ENCODE measurements at places on chromosomes 6 and 20. TPM values are rescaled to one million over a fixed set of nuclear protein-coding genes. Genes with fewer than 3 reads are reported as not detected.

DNA sequence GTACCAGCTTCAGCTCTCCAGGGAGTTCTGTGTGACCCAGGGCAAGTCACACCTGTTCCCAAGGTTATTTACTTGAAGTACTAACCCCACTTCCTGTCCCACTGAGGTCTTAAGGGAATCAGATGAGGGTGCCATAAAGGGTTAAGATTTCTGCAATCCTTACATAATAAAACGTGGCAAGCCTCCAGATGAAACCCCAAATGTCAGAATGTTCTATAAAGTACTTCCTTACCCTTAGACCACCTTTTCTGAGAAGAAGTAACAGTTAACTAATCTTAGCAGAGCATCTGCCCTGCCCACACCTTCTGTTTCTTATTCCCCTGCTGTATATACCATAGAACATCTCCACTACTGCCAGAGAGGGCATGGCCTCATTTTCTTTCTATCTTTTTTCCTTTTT, 6.0 kb upstream of the AVP start:
- no peak for DNase-seq

DNA sequence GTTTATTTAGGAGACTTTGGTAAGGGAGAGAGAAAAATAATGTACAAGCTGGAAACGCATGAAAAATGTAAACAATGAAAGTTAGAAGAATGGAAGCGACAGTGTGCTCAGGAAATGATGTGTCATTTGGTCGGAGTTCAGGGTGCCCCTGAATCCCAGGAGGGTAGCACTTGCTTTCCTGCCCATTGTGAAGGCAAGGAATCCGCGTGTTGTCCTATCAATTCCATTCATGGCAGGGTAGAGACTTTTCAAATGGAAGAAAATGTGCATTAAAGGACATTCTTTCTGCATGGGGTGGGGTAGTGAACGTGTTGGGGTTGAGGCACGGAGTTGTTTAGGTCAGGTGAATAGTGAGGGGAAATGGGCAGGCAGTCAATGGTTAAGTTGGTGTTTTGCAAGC, 33.7 kb downstream of the GCNT2 start:
- no peak for DNase-seq

DNA sequence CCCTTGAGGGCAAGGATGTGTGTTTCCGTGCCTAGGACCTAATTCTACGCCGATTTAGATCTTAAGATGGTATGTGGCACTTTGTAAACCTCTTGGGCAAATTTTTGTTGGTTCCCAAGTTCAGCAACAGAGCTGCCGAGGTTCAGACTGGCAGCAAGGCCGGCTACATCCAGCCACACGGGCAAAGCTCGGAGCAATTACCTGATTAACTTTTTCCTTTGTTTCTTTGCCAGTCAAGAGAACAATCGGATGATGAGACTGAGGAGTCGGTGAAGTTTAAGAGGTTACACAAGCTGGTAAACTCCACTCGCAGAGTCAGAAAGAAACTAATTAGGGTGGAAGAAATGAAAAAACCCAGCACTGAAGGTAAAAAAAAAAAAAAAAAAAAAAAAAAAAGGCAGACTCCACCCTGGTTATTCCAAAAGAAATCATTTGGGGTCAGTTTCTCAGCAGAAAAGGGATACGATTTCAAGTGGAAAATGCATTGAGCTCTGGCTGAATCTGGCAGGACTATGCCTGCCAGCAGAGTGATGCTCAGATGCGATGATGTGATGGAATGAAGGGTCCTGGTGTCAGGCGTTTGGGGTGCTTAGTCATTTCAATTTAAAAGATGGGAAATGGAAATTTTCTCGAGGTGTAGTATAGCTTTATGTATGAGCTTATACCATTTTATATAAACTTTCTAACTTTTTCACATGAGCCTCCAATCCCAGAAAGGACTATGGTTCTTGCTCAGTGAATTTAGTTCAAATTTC, 171.6 kb downstream of the SASH1 start:
- DNase-seq: no peak

DNA sequence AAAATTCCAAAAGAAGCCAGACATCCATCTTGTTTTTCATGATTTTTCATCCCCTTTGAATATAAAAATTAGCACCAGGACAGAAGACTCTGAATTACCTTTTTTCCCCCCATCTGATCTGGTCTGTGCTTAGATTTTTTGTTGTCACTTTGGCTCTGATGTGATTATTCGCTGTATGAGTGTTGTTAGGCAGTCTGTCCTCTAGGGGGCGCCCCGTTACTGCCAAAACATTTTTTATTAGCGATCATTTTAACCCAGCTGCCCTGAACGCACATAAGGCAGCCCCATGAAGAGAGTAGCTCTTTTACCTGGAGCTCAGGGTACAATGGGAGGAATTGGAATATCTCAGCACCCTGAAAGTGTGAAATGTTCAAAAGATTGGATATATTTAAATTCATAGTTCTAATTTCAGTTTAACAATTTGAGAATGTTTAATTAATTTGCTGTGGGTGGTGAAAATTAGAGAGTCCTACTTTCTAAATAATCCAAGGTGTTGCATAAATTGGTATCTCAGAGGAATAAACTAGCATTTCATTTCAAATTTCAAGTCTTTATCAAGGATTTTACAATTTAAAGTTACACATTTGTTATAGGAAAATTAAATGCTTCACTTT, 60.8 kb downstream of the PRPH2 start:
- peak; percentile 68 for DNase-seq

DNA sequence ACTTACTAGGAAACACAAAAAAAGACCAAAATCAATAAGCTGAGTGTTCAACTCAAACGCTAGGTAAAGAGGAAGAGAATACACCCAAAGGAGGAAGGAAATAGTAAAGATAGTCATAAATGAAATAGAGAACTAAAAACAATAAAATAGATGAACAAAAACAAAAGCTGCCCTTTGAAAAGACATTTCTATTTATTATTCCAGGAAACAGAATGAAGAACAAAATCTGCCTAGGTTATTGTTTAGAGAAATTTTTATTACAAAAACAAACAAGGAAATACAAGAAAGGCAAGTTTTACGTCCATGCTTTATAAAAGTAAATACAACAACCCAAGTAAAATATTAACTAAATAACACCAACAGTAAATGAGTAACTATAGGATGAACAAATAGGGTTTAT, 20.1 kb downstream of the HLA-DMB start:
- no peak for DNase-seq

DNA sequence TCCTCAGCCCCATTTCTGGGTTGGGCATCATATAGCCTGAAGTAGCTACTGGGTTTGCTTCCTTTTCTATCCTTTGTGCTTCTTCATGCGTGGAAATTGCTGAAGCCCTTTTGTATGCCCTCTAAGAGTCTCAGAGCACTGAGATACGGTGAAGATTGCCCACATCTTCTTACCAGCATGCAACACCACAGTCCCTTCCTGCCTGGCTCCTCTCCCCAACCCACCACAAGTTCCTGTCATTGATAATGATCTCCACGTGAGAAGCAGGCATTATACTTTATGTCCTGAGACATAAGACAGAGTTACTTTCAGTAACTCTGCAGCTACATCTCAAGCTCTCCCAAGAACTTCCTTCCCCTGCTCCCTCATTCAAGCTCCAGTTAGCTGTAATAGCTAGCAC, 15.8 kb upstream of the PLCB4 start:
- DNase-seq: no peak

GRCh38 chr6:4687989-4688947, 87.9 kb upstream of the CDYL start:
- DNase-seq: no peak

DNA sequence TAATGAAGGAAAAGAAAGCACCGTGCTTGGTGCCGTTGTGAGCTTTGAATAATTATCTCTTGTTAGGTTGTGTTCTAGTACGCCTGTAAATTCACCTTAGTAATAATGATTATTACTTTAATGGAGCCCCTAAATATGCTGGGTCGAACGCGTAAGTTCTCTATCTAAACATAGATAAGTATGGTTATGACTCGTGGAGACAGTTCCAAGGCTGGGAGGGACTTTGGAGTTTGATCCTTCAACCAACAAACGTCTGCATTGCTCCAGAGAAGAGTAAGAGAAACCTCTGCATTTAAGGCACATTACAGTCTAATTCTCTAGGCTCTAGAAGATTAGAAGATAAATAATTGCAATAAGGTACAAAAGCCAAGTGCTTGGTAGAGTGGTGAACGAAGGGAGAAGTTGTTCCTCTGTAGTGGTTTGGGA, 514 bp downstream of the ACOT13 start:
- no peak for DNase-seq

GRCh38 chr6:170151804-170152123, 139.1 kb downstream of the DLL1 start:
- no peak for DNase-seq

DNA sequence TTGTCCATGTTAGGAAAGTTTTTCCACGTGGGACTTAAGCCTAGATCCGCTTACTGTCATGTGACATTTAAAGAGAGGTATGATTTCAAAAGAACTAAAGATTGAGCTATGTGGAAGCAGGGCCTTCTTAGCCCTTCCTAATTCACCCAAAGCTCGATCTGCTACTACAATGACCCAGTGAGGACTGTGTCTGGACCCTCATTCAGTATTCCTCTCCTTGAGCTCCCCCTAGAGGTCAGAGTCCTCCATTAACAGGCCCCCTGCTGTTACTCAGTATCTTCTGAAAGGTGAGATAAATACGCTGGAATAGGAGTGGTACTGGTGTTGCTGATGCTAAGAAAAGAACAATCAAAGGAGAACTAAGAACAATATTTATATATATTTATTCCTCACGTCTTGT, 414.0 kb downstream of the GJA1 start:
- peak; percentile 59 for DNase-seq

DNA sequence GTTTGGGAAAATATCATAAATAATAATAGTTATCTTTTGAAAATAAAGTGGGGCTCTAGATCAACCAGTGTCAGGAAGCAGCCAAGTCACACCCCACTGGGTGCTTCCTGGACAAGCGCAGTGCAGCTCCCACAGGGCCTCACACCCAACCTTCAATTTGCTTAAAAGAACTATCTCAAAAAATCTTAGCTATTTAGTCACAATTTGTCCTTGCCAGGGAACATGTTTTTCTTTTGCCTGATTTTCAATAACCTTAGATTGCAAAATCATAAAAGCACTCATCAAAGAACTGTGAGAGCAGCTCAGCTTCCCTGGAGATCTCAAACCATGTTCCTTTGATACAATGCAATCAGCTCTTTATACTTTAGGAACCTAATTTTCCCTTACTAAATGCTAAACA, 1.6 kb upstream of the NCOA7 start:
- DNase-seq: no peak

- no peak for DNase-seq
Observed at GRCh38 chr6:161080263-161080970, 88.8 kb downstream of the MAP3K4 start.

DNA sequence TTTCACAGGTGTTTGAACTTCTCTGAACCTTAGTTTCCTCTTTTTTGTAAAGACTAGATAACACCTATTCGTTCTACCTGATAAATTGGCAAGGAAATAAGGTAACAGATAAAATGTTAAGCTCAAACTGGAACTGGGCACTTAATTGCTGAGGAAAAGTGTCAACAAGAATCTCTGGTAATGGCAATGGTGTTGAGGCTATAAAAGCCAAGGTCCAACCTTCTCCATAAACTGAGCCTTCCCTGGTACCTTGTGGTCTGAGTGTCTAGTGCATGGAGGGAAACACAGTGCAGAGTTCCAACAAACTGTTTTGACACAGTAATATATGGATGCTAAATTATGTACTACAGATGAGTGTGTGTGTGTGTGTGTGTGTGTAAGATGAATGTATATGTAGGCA, 33.4 kb upstream of the GSTA4 start:
- no peak for DNase-seq

DNA sequence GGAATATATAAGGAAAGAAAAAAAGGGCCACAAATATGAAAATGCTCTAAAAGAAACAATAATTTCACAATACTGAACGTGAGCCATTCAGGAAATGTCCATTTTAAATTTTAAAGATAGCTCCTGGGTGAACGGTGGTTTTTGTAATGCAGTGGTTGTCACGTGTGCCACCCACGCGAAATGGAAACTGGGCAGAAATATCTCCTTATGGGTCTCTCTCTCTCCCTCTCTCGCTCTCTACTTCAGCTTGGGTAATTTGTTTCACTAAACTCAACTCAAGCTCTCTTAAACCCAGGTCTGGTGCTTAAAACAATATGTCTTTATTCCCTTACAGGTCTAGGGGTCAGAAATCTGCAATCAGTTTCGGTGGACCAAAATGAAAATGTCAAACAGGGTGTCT, 150.8 kb downstream of the OR2B2 start:
- DNase-seq: no peak

- no peak for DNase-seq
Observed at GRCh38 chr6:16204653-16205376, 33.6 kb upstream of the GMPR start.

Gene BEND6
- 4.6 TPM for polyA plus RNA-seq

Gene FLRT3
- 120 TPM for polyA plus RNA-seq

Gene SMPDL3A
- polyA plus RNA-seq: 13.0 TPM

Gene TTI1
- polyA plus RNA-seq: 30.4 TPM
